ENCODE measurements at places on chromosomes 4 and X.

- no peak for DNase-seq
Measured at GRCh38 chr4:2078584-2078983, 19.5 kb downstream of the NAT8L start.

GRCh38 chr4:124329134-124329533 is 383.4 kb downstream of the ANKRD50 start:
- DNase-seq: no peak

- no peak for DNase-seq
Measured at GRCh38 chr4:165177725-165178666, 29.4 kb upstream of the KLHL2 start.

GRCh38 chrX:18098763-18099162 is 121.9 kb downstream of the BEND2 start:
- no peak for DNase-seq

- DNase-seq: no peak
Measured at GRCh38 chr4:101823864-101824263, 33.3 kb downstream of the BANK1 start.

- no peak for DNase-seq
Measured at GRCh38 chr4:52638717-52639116, 20.4 kb downstream of the USP46 start.

DNA sequence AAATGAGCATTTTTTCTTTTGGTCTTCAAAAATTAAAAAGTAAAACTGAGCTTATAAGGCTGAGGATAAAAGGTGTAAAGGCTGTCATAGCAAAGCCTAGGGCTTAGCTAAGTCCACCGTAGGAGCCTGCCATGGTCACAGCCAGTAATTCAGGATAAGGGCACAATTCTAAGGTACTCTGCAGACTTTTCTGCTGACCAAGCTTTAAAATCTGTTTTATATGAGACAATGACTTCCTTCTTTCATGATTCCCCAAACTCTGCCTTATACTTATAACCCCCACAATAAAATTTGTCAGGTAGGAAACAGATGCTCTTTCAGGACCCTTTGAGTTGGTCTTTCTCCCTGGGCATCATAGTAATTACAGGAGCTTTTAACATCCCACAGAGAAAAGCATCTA is 138.5 kb downstream of the COL4A6 start:
- no peak for DNase-seq

DNA sequence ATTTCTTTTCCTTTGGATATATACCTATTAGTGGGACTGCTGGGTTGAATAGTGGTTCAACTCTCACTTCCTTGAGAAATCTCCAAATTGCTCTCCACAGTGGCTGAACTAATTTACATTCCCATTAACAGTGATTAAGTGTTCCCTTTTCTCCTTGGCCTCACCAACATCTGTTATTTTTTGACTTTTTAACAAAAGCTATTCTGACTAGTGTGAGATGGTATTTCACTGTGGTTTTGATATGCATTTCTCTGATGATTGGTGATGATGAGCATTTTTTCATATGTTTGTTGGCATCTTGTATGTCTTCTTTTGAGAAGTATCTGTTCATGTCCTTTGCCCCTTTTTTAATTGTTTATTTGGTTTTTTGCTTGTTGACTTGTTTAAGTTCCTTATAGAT is 413.0 kb downstream of the MAPK10 start:
- DNase-seq: no peak

DNA sequence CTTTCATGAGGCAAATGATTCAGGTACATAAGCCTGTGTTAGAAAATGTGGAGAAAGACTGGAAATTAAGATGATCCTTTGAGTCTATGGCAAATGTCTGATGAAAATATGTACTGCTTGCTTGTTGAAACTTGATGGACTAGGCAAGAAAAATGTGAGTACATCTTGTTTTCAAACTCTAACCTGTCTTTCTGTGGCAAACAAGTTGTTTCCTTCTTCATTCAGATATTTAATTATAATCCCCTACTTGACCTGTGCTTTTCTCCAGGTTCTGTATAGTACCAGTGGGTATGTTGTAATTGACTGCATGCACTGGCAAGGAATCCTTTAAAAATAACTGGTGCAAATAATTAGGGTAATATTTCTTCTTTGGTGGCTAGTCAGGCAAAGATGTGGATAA is 136.7 kb downstream of the ARHGAP24 start:
- DNase-seq: no peak

DNA sequence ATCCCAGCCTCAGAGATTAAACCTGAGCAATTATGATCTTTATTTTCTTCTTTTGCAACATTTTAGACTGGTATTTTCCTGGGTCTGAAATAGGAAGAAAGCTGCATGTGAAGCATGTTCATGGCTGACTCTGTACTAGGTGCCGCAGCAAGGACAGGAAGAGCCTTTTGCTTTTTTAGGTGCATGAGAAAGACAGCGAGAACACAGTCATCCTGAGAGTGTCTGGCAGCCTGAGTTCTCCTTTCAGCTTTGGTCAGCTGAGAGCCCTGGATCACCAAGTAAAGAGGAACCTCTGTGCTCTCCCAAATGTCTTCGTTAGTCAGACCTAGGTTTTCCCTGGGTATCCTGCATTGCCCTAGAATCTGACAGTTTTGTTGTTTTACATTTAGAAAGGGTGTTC is 29.8 kb downstream of the FAM149A start:
- no peak for DNase-seq

- DNase-seq: no peak
Measured at GRCh38 chr4:140867356-140867755, 111.2 kb upstream of the TBC1D9 start.

- no peak for DNase-seq
Measured at GRCh38 chrX:129585167-129585566, 45.1 kb downstream of the OCRL start.

GRCh38 chr4:130705023-130705422 is 1609.1 kb downstream of the C4orf33 start:
- no peak for DNase-seq

GRCh38 chr4:3318561-3319021 is 25.8 kb downstream of the RGS12 start:
- DNase-seq: no peak

GRCh38 chrX:57905141-57905540 is 5.1 kb downstream of the ZXDA start:
- DNase-seq: no peak

- no peak for DNase-seq
Measured at GRCh38 chr4:78320349-78320935, 231.1 kb upstream of the ANXA3 start.

- no peak for DNase-seq
Measured at GRCh38 chr4:146098978-146099377, 76.5 kb upstream of the LSM6 start.

GRCh38 chrX:22690116-22690515 is 309.6 kb upstream of the DDX53 start:
- DNase-seq: no peak

GRCh38 chrX:129043138-129043537 is 480.2 kb downstream of the SMARCA1 start:
- DNase-seq: no peak

GRCh38 chr4:139918591-139918990 is 235.4 kb downstream of the MAML3 start:
- no peak for DNase-seq

- DNase-seq: no peak
Measured at GRCh38 chr4:112023402-112023950, 121.8 kb upstream of the FAM241A start.

GRCh38 chr4:101086801-101087586 is 260.3 kb downstream of the PPP3CA start:
- DNase-seq: no peak

- no peak for DNase-seq
Measured at GRCh38 chr4:59553063-59553720, 1646.9 kb upstream of the ADGRL3 start.

- DNase-seq: peak; percentile 11
Measured at GRCh38 chrX:155767051-155767875, 113.9 kb upstream of the VAMP7 start.

DNA sequence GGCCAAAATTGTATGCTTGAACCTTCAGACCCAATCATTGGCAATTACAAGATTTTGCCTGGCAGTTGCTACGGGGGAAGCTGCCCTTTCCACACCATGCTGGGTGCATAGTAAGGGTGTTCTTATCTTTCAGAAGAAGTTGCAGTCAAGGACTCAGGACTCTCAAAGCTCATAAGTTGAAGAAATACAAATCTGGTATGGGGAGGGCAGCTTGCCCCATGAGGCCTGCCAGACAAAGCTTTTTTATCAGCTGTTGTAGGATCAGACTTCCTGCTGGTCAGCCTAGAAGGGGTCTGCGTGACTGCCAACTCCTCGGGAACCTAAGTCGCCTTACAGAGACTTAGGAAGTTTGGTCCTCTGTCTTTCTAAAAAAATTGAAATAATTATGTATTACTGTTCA is 174.9 kb upstream of the TECRL start:
- DNase-seq: no peak

DNA sequence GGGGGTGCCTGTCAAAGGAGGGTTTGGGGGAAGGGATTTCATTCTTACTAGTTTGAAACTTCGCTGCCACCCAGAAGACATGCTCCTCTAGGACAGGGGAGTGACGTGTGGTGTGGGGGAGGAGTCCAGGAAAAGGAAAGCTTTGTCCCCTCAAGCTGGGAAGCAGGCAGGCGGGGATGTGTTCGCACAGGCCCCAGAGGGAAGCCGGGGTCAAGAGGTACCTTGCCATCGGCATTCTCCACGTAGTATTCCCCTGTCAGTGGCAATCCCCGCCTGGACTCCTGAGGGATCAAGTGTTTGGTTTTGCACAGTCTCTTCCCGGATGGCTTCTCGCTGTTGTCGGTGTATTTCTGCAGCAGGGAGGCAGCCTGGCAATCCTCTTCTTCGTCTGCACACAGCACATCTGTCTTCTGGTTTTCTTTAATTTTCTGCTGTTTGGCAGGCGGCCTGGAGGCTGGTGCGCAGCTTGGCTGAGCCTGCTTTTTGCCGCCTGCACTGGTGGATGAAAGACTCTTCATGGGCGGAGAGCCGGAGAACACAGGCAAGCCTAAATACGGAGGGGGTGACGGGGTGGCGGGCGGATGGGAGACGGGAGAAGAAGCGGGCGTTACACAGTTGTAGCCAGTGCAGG is 35.1 kb downstream of the BCOR start:
- no peak for DNase-seq

- no peak for DNase-seq
Measured at GRCh38 chr4:45082101-45082500, 355.7 kb upstream of the GNPDA2 start.

DNA sequence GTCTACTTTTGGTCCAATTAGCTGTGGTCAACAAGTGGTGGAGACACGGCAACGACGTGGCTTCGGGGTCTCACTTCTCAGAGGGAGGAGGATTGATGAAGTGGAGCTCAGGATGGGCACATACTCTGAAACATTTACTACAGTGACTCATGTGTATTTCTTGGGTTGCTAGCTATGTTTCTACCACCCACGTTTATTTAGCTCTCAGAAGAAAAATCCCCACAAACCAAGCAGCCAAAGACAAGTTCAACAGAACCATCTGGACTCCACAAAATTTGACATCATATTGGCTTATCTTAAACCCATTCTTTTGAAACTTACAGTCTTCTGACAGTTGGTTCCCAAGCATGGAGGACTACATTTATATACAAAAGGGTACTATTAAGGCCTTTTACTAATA is 158.0 kb downstream of the CBLL2 start:
- DNase-seq: no peak

DNA sequence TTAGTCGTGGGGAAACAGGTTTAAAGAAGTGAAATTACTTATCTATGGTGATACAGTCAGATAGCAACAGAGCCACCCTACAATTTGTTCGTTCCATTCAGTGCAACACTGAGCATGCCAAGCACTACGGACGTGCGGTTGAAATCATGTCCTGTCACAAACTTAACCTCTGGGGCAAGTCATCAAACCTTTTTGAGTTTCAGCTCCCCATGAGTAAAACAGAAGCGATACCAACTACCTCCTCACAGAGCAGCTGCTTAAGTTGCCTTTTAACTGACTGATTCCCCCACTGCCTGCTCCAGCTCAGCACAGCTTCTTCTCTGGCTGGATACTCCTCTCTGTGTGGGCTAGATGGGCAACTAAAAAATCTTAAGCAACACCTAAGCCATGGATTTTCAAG is 36.0 kb downstream of the LHFPL1 start:
- no peak for DNase-seq

DNA sequence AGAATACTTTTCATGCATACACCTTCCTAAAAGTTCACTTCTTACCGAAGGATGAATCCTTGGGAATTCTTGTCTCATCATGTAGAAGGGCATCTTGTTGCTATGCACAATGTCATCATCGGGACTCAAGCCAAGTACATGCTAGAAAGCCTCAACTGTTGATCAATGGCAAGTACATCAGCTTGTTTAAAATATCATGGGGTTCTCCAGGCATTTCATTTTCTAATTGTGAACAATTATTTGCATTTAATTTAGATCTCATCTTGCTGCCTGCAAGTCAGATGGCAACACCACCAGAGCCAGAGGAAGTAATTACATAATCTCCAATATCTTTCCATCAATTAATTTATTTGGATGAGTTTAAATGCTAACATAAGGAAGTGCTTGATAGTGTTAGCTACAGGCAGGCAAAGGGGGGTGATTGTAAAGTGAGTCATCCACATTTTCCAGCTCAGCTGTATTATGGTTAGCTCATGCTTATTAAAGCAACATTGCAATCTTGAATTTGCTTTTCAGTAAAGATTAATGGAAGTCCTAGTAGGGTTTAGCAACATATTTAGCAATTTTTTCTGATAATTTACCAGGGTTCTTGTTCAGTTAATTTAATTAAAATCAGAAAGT is 356.5 kb downstream of the CBLL2 start:
- no peak for DNase-seq

DNA sequence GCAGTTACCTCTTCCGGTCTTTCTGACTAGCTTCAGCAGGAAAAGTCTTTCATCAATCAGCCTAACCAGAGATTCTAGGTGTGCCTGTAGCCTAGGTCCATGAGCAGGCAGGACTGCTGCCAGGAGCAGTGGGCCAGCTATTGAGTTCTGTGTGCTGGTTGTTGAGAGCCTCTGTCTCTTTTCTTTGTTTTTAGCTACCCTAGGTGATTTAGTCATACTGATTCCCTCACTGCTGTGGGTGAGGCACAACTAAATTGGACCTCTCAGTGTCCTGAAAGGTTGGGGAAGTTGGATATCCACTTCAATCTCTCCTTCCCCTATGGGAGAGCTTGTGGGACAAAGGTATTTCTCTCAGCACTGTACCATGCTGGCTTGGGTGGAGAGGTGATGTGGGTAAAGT is 354.9 kb downstream of the GPAT3 start:
- DNase-seq: no peak

- no peak for DNase-seq
Measured at GRCh38 chrX:52852110-52852860, 15.6 kb downstream of the XAGE3 start.

DNA sequence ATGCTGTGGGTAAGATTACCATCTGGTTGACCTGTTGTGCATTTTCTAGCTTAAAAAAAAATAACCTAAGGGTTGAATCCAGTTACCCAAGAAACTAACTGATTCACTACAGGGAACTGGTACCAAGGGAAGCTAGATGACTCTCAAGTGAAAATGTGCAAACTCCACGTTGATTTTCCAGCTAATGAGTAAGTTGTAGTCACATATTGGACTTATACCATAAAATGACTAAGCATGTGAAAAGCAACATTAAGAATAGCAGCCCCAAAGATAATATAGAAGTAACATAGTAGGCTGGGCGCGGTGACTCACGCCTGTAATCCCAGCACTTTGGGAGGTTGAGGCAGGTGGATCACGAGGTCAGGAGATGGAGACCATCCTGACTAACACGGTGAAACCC is 270.9 kb downstream of the SPRY1 start:
- no peak for DNase-seq

All from amniotic stem cell (primary cell).